ENCODE measurements at places on chromosomes 1 and 21. TPM values are rescaled to one million over a fixed set of nuclear protein-coding genes. Genes with fewer than 3 reads are reported as not detected.

DNA sequence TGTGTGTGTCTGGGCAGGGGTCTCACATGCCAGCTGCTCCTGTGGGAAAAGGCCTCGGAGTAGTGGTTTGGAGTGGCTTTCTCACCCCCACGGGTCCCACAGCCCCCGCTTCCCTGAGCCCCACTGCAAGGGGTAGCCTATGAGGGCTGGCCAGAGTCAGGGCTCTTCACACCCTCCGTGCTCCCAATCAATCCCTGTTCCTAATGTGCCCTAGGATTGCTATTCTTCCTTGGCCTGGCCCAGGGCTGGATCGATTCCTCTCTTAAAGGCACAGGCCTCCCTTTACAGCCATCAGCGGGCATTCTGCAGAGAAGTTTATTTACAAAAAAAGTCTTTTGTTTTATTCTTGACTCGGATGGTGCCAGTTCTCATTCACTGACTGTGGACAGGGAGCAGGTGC lies 19.3 kb upstream of the ACTL8 start:
- no peak for DNase-seq

GRCh38 chr1:156740237-156740740 lies 599 bp downstream of the MRPL24 start:
- peak; percentile 30 for DNase-seq

DNA sequence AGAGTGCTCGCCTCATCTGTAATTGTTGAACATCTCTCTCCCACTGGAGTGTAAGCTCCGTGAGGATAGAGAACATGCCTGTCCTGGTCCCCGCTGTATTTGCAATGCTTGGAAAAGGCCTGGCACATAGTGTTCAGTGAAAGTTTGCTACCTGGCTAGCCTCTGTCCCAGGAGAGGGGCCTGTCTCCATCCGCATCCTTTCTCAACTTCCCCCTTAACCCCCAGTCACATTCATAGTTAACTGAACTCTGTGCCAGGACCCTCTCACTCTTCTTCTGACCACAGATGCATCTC lies 15.2 kb downstream of the SPOCD1 start:
- no peak for DNase-seq

- DNase-seq = no peak
These were observed 8.4 kb downstream of the ITGA10 start for GRCh38 chr1:145901312-145902021.

DNA sequence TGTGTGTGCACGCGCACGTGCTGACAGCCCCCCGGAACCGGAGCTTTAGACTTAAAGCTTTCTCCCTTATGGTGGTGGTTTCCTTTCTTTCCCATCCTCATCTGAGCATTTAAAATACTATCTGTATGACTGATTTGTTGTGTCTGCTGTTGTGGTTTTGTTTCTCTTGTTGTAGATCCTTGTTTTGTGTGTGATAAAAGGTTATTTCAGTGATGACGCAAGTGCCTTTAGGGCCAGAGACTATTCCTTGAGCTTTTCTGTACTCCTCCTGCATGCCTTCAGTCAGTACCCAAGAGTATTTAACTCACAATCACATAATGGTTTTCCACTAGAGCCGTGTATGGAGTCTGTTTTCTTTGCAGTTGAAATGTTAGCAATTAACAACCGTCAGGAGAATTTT lies 45.4 kb downstream of the LCA5L start:
- no peak for DNase-seq

DNA sequence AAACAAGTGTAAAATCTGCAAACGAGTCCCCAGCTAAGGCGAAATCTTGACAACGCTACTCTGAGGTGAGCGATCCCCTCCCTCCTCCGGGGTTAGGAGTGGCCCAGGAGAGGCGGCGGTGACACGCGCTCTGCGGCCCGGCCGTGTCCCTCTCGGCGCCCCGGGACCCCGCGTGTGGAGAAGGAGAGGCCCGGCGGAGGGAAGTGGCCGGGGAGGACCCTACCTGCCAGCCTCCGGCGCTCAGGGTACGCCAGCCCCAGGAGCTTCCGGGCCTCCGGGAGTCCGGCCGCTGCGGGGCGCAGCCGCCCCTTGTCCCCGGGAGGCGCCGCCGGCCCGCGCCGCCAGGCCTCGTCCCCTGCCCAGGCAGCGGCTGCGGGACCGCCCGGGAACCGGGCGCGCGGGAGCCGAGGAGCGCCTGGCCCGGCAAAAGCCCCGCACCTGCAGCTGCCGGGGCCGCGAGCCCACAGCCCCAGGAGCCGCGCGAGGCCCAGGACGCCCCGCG lies 543 bp downstream of the ABCB10 start:
- peak; percentile 9 for DNase-seq

- DNase-seq = no peak
These were observed 181.5 kb upstream of the HMGB4 start for GRCh38 chr1:33682371-33682770.

DNA sequence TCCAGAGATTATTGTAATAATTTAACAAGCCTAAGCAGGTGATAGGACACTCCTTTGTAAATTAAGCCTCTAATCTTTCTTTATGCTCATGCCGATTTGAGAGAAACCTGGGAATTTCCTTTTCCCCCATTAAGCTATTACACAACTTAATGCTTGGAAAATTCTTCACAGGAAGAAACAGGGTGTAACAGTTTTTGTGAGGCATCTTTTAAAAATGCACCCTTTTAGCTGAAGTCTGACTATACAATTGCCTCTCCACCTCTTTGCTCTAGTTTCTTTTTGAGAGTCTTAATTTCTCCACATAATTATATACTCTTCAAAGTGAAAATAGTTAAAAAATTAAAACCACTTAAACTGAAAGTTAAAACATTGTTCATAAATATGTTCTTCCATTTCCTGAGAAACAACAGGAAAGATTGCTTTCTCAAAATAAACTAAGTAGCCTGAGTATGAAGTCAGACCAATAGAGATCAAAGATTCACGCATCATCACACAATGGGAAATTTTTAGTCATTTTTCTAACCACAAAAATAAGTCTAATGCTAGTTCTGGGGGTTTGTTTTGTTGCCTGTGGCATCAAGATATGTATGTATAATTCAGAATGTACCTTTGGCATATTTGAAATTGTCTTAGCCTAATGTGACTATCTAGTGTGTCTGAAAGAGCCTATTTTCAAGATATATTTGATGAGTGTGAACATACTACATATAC lies 34.7 kb downstream of the LRRC8D start:
- peak; percentile 18 for DNase-seq

The ZP4 gene
- total RNA-seq = not detected

Measured in A172 (cell line).